ENCODE measurements at places on chromosomes 11 and 22.

- no peak for DNase-seq
Observed at GRCh38 chr11:12812849-12813248, 138.6 kb downstream of the TEAD1 start.

DNA sequence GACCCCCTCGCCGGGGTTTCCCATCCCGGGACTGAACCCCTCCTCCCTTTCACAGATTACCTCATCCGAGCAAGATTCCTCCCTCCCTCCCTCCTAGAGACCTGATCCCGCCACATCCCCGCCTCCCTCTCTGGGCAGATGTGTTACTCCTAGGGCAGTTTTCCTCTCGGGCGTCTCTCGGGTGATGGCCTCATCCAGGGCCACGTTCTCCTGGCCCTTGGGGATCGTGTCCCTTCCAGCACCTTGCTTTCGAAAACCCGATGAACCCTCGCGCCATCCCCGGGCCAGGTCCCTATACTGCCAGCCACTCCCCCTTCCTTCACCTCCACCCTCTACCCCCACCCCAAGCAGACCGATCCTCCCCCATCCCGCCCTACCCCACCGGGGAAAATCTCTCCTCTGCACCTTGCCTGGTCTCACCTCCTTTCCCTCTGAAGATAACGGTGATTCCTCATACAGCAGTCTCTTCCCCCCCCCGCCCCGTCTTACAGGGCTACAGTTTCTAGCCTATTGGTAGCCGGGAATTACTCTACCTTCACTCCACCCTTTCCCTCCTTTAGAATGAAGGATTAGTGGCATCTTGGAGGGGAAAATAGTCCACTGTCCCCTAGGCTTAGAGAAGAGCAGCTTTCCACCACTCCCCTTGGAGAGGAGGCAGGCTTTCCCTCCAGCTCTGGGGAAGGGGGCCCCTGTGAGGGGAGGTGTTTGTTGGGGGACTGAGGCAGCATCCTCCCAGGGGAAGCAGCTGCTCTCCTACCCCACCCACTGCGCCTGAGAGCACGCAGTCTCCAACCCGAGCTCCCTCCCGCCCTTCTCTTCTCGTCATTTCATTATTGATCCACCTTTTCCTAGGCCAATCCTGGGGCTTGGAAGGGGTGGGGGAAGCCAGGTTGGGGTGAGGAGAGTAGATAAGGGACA, 1.2 kb downstream of the KMT2A start:
- DNase-seq: no peak

DNA sequence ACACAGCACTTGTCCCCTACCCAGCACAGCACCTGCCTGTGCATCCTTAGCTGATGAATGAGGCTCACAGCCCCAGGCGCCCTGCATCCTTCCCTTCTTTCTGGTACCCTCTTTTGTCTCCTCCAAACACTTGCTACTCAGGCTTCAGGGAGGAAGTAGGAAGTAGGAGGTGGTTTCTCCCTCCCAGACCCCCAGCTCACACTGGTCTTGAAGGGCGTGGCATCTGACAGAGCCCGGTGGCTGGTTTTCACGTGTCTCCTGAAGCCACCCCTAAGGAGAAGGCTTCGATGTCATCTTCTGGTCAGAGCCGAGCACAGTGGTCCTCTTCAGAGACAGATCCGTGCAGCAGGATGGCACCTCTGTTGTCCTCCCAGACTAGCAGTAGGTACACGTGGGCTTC, 109.8 kb downstream of the PTPRJ start:
- DNase-seq: no peak

DNA sequence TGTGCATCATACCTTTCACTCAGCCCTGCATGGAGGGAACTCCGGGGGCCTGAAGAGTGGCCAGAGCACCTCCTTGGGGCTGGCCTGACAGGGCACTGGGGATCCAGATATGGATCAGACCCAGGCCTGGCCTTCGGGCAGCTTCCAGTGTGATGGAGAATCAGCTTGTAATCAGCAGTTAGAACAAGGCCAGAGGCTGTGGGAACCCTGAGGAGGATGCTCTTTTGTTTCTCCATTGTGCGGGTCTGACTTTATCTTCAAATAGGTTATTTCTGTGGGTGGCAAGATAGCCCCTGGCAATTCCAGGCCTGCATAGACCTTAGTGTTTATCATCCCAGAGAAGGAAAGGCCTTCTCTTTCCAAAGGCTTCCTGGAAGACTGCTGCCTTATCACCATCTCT, 12.3 kb downstream of the DGAT2 start:
- DNase-seq: no peak

DNA sequence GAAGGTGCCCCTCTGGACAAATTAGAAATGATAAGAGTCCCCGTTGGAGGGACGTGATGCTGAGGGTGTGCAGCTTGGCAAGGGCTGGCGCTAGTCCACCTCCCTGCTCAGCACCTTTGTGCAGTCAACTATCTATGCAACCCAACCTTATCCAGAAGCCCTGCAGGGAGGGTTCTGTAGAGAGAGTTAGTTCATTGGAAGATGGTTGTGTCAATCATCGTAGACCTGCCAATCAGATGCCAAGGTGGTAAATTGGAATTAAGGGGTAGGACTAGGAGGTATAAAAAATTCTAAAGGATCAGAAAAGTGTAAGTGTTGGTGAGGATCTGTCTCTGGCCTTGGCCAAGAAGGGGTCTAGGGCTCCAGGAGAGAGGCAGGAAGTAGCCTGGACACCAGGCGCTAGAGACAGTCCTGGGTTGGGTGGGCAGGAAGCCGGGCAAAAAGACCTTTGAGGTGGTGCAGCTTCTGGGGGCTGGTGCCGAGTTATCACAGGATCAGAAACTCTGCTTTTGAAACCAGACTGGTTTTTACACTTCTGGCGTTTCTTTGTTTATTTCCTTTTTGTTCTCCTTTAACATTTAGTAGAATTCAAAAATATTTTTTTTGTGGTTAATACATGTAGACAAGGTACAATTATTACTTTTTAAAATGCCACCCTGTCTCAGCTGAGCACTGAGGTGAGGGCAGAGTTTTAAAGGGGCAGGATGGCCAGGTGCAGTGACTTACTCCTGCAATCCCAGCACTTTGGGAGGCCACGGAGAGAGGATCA, 1.6 kb downstream of the C1QTNF6 start:
- no peak for DNase-seq

DNA sequence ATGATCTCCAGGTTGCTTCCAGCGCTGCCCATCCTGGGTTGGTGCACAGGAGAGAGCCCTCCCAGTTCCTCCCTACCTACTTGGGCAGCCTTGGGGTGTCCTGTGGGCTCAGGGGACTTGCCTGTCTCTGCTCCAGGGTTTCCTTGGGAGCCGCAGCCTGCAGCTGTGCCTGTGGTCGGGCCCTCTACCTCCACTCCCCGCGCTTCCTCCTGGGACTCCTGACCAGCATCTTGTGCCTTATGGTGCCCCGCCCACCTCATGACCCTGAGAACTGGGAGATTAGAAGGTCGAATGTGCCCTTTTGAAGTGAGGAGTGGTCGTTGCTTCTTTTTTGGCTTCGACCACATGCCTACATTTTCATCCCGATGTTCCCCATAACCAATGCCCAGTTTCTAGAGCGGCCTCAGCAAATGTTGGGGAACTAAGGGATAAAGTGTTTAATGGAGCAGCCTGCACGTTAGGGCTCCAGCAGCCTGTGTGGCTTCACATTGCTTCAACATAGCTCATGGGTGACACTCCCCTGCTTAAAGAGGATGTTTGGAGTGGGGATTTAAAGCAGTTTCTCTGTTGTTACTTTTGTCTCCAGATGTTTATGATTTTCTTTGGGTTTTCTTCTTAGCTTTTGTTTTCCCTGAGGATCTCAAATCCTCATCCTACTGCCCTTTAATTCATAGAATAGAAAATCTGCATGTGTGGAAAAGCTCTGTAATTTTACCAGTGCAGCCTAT, 248.8 kb downstream of the TBC1D22A start:
- DNase-seq: no peak

DNA sequence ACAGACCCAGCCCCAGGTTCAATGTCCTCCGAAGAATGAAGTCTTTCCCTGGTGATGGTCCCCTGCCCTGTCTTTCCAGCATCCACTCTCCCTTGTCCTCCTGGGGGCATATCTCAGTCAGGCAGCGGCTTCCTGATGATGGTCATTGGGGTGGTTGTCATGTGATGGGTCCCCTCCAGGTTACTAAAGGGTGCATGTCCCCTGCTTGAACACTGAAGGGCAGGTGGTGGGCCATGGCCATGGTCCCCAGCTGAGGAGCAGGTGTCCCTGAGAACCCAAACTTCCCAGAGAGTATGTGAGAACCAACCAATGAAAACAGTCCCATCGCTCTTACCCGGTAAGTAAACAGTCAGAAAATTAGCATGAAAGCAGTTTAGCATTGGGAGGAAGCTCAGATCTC, 14.1 kb downstream of the APOL1 start:
- no peak for DNase-seq

DNA sequence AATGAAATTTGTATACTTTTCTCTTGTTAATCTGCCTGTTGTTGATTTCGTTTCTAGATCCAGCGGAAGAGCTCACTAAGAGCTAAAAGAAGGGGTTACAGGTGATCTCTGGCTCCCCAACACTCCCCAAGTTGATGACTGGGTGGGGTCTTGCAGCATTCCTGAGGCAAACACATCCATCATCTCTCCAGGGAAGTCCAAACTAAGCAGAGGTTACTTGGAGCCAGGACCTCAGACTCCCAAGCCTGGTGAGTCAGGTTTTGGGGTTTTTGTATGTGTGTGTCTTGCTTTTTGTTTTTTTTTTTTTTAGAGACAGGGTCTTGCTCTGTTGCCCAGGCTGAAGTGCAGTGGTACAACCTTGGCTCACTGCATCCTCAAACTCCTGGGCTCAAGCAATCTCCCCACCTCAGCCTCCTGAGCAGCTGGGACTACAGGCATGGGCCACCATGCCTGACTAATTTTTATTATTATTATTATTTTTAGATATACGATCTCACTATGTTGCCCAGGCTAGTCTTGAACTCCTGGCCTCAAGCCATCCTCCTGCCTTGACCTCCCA, 11.5 kb upstream of the RPS3 start:
- DNase-seq: no peak

- no peak for DNase-seq
Observed at GRCh38 chr11:71222318-71223080, 29.9 kb downstream of the SHANK2 start.

DNA sequence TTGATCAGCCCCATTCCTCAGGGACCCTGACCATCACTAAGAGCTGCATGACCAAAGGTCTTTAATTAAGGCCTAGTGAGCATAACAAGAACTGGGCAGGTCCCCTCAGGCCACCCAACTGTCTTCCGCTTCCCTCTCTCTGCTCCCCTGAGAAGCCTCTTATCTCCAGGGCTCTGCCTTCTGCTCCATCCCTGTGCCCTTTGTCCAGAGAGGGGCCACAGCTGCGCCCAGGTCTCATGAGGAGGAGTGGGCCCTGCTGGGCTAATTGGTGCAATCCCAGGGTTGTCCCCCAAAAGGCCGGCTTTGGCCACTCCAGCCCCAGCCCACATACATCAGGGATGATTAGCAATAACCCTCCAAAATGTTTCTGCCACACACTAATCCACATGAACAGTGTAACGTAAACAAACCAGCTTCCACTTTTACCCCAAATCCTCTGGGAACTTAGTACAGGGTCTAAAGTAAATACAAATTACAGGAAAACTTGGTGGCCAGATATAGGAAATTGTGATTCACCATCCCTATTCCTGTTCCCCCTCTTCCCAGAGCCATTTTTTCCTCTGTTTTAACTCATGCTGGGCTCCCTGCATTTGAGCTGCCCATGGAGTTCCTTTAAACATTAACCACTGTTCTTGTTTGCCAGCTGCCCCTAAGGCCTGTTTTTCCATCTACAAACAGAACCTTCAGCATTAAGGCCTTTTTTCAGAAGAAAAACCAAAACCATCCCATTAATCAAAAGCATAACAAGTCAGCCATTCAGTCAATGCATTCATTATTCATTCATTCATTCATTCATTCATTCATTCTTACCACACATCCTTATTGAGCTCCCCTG, 34.6 kb upstream of the CAVIN3 start:
- DNase-seq: no peak

- peak; percentile 71 for DNase-seq
Observed at GRCh38 chr22:29310863-29311339, 4.5 kb downstream of the GAS2L1 start.

DNA sequence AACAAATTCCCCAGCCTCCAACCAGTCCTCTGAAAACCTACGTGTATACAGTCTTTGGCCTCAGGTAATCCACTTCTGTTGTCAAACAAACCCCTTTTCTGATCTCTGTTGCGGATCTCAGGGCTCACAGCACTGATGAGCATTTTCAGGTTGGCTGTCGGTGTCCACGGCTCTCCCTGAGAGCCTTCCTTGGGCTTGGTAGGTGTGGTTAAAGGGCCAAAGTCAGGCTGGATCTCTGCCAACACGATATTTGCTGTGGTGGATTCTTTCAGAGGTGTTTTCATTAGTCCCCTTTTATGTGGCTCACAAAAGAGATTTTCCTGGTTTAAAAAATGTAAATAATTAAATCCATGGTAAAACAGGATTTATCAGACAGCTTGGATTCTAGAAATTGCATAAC, 2.9 kb downstream of the E2F8 start:
- DNase-seq: no peak

DNA sequence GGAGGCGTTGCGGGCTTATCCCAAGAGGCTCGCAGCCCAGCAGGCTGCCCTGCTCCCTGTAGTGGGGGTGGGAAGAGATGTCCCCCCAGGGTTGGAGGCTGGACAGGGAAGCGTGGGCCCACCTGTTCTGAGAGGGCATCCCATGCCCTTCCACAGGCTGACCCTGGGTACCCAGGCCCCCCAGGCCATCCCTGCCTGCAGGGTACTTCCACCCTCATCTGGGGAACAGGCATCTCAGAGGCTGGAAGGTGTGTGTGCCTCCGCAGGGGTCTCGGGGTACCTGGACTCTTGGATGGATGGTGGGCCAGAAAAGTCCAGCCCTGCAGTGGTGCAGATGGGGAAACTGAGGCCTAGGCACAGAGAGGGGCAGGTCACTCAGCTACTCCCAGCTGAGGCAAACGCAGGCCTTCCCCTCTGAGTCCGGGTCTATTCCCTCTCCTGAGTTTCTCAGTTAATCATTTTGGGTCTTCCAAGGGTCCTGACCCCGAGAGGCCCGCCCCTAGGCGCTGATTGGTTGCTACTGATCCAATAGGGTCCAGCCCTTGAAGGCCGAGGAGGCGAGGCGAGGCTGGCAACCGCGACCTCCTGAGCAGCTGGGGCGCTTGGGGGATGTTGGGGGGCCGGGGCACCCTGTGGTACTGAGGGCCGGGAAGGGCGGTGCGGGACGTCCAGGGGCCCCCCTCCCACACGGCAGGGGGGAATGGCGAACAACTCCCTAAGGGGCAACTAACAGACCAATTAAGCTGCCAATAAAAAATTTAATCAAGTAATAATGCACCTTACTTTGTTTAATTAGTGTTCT, 23.8 kb downstream of the FLRT1 start:
- DNase-seq: no peak

- DNase-seq: no peak
Observed at GRCh38 chr11:69250186-69251056, 43.5 kb upstream of the MYEOV start.
